ENCODE measurements at places on chromosomes 4 and X. TPM values are rescaled to one million over a fixed set of nuclear protein-coding genes. Genes with fewer than 3 reads are reported as not detected.

The HTN1 gene
- total RNA-seq, result not detected

The GAGE12J gene
- total RNA-seq, result not detected

The PF4V1 gene
- not detected for total RNA-seq

The PAGE2B gene
- total RNA-seq, result not detected

The ZAR1 gene
- not detected for total RNA-seq

The ENPEP gene
- not detected for total RNA-seq

The PPBP gene
- total RNA-seq, result not detected

The CNKSR2 gene
- total RNA-seq, result 2.0 TPM

The MAGEB2 gene
- not detected for total RNA-seq
